ENCODE measurements at places on chromosomes 5 and 9.
A peak's percentile ranks its signal among the peaks of the same experiment; 100 is the strongest.

DNA sequence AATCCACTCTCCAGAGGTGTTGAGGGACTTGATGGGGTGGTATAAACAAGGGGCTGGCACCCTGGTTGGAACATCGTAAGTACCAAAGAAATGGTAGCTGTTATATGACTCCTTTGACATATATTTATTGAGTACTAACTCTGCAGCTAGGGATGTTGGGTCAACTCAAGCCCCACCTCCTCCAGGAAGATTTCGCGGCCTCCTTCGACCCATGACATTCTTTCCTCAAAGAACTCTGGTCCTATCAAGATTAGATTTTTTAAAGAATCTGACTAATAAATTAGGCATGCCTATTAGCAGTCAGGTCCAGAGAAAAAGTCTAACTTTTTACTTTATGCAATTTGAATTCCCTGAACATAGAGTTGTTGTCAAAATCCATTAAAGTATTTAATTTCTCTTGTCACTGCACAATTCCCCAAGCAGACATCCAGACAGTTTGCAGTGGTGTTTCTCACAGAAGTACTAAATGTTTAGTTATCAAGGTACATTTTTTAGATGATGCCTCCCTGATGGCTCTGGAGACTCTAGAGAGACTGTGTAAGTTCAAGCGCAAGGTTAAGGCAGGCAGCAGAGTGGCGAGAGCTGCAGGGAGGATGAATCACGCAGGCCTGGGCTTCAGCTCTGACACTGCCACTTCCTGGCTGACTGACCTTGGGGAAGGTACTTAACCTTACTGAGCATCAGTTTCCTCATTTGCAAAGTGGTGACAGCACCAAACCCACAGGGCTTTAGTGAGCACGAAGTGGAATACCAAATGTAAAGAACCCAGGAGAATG is 209.6 kb downstream of the TTLL11 start:
- no peak for DNase-seq

GRCh38 chr9:132833550-132834121 is 44.4 kb downstream of the AK8 start:
- no peak for DNase-seq

DNA sequence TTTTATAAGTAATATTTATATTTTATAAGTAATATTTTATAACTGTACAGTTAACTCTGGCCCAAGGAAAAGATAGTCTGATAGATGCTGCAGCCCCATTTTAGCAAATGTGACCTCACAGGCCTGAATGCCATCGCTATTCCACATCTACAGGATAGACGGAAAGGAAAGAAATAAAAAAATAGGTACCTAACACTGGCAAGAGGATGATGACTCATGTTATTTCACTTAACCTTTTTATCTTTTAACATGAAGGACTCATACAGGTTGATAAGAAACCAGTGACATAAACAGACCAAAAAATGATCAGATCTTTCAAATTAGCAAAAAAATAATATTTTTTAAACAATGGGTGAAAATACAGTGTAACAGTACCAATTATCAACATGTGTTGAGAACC is 2.7 kb downstream of the CD274 start:
- DNase-seq, result no peak

GRCh38 chr9:126000731-126001580 is 253.8 kb downstream of the PBX3 start:
- DNase-seq, result no peak

GRCh38 chr5:43900974-43901373 is 298.0 kb downstream of the NNT start:
- no peak for DNase-seq

GRCh38 chr9:89869793-89870580 is 265.2 kb downstream of the GADD45G start:
- DNase-seq, result no peak

- DNase-seq, result no peak
Measured at GRCh38 chr5:27034565-27034964, 3.8 kb downstream of the CDH9 start.

GRCh38 chr5:16902846-16903245 is 33.2 kb downstream of the MYO10 start:
- no peak for DNase-seq

- DNase-seq, result no peak
Measured at GRCh38 chr5:140588311-140589070, 23.9 kb downstream of the SLC35A4 start.

- no peak for DNase-seq
Measured at GRCh38 chr9:105318729-105319191, 74.3 kb downstream of the SLC44A1 start.

GRCh38 chr5:67015541-67016191 is 180.9 kb downstream of the CD180 start:
- DNase-seq, result no peak

DNA sequence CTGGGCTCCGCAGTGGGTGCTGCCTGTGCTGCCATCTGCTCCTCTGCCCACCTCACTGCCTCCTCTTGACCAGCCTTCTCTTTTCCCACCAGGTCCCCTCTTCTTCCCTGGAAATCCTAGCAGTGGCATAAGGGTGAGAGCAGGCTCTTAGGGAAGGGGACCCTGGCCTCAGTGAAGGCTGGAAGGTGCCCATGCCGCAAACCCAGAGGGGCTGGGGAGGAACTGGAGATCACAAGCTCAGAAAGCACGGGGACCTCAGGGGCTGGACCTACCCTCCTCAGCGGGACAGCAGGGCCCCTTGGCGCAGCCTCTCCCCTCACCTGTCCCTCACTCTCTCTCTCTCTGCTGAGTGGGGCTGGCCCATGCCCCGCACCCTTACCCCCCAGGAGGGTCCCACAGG is 144.4 kb upstream of the IRX2 start:
- DNase-seq, result no peak

DNA sequence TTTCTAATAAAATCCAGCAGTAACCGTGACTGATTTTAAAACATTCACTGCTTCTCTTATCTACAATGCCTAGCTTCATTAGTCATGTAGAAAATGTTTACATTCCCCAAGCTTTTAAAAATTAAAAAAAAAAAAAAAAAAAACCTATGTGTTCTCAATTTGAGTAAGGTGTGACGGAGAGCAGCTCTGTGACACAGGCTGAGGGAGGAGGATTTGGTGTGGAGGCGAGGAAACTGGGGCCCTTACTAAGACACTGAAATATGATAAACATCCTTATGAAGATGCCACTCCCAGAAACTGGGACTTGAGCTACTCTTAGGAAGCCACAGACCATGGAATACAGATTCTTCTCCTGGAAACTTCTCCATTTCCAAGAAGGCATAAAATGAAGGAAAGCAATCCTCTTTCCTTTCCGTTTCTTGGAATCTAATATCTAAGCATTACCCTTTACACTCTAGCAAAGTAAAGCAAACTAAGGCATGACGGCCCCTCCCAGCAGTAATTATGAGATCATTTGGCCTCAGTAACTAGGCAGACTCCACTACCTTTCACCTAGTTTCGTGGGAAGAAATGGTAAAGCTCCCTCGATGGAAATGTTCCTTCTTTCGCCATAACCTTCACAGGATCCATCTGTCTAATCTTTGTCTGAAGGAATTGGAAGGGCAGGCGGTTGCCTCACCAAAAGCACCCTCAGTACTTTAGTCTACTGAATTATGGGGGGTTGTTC is 23.5 kb downstream of the GRAMD2B start:
- DNase-seq, result peak; percentile 62

- DNase-seq, result no peak
Measured at GRCh38 chr5:147388184-147389108, 121.4 kb downstream of the DPYSL3 start.

- no peak for DNase-seq
Measured at GRCh38 chr9:37452611-37453010, 12.6 kb downstream of the ZBTB5 start.

DNA sequence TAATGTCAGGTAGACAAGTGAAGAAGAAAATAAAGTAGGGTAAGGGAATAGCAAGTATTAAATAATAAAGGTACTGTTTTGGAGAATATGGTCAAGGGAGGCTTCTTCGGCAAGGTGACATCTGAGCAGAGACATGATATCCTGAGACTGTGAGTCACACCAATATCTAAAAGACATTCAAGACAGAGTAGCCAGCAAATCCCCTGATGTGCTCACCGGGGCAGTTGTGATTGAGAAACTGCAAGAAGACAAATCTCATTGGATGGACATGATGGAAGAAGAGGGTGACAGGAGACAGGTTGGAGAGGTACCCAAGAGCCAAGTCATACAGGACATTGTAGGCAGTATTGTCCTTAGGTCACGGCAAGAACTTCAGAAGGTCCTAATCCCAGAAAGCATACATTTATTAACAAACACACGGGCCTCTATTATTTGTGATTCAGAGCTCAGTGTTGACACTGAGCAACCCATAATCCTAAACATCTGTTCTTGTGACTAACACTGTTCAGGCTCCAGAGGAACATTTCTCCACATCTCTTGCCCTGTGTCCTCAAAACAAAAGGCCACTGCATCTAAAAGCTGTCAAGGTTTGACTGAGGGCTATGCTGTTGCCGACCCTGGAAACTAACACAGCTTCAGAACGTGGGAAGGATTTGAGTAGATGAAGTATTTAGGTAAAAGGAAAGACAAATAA is 258.7 kb upstream of the CLINT1 start:
- DNase-seq, result no peak

DNA sequence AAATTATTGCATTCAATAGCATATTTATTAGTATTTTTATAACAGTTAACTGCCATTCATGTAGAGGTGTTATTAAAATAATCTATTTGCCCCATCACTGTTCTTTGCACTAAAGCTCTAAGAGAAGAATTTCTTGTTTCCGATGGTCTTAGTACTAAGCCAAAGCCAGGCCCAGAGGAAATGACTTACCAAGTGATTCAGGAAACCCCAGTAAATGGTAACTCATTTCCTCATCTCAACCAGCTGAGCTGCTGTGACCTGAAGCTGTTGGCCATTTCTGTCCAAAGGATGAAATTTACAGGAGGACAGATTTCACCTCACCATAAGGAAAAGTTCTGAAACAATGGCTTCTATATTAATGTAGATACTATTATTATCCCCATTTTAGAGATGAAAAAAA is 117.0 kb downstream of the PIK3R1 start:
- no peak for DNase-seq

Data from stimulated activated CD4-positive, alpha-beta T cell treated with anti-CD3 and anti-CD28 coated beads, Interleukin-2, amount 100 ng/mL, for 24 hours (primary cell).